Mesothelial cell of epicardium (in vitro differentiated cells): ENCODE measurements at places on chromosomes 1 and 21. TPM values are rescaled to one million over a fixed set of nuclear protein-coding genes. Genes with fewer than 3 reads are reported as not detected.

Gene OR14A2
- not detected in 3 replicates for total RNA-seq

Gene OR2T35
- not detected in 3 replicates for total RNA-seq

Gene PHLDA3
- 84.0 to 92.8 TPM (median 87.5 TPM) in 3 replicates for total RNA-seq

Gene SAMD11
- total RNA-seq: 303 to 325 TPM (median 313 TPM) in 3 replicates
